ENCODE measurements at places on chromosomes 11 and 22.

DNA sequence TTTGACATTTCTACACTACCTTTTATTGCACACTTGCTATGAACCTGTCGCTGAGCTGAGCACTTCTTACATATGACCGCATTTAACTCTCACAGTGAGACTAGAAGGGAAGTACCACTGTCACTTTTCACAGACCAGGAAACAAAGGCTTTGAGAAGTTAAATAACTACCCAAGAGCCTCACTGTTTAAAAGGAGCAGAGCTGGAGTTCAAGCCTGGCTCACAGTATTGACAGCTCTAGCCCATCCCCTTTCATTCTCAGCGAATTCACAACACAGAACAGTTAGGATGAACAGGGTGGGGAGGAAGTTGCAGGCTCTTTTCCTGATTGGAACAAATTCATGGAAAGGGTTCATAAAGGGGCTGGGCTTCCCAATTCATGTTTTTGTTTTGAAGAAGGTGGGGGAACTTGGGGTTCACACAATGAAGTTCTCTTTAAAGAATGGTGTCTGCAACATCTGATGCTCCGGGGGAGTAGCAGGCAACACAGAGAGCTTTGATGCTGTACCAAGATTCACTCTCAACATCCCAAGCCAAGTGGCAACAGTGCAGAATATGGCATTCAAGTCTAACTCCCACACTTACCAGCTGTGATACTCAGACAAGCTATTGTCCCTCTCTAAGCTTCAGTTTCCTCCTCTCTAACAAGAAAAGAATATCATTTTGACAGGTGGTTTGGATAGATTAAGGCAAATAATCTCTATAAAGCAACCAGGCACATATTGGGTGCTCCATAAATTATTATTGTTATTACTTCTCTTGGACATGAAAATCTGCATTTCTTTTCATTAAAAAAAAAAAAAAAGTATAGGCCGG is 17.2 kb downstream of the SCGB1A1 start:
- DNase-seq, result no peak

GRCh38 chr22:32518848-32519247 is 44.2 kb downstream of the FBXO7 start:
- no peak for DNase-seq

GRCh38 chr11:74288911-74289310 is 22.5 kb downstream of the P4HA3 start:
- no peak for DNase-seq

DNA sequence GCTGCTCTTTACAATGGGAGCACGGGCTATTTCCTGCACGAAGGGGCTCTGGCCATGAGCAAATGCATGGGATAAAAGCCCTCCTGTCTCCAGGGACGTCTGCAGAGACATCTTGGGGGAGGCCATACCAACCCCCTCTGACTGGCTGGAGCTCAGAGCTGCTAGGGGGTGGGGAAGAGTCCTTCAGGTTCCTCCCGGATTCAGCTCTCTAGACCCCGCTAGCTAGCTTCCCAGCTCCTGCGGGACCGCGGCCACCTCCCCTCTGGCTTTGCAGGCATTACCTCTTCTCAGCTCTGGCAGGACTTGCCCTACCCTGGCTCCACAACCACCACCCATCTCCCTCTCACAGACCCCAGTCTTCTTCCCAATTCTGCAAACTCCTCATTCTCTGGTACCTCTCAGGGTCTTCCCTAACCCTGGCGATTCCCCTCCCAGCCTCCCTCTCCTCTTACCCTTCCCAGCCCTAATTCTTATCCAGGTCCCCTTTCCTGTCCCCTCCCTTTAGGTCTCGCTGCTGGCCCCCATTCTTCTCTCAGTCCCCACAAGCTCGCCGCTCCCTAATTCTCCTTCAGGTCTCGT is 802 bp downstream of the SYT13 start:
- no peak for DNase-seq

GRCh38 chr22:27250886-27251285 is 550.7 kb downstream of the MN1 start:
- DNase-seq, result no peak
